Kidney epithelial cell (primary cell): ENCODE measurements at places on chromosomes 1 and 21.
A peak's percentile ranks its signal among the peaks of the same experiment; 100 is the strongest.

DNA sequence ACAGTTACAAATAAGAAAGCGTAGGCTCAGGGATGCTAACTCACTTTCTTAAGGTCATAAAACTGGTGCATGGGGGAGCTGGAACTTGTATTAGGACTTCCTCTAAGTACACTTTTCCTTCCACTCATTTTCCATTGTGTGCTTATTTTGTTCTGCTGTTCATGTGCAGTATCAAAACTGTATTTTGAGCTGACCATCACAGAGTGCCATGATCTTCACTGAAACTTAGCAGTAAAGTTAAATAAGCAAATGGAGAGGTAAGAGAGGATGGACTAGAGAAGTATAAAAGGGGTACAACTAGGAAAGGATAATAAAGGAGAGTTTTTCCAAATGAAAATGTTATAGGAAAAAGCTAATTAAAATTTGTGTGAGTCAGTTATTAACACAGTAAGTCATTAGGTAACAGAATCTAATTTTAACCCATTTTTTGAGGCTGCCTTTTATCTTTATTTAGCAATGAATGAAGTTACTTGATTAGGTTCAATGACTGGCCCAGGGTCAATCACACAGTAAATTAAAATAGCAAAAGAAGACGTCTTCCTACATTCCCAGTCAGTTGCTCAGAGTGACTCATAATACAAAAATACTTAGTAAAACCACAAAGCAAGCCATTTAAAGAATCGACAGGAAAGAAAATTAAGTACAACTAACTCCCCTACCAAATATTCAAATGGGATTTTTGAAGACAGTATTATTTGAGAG, 165.8 kb upstream of the C1orf105 start:
- peak; percentile 96 for DNase-seq

DNA sequence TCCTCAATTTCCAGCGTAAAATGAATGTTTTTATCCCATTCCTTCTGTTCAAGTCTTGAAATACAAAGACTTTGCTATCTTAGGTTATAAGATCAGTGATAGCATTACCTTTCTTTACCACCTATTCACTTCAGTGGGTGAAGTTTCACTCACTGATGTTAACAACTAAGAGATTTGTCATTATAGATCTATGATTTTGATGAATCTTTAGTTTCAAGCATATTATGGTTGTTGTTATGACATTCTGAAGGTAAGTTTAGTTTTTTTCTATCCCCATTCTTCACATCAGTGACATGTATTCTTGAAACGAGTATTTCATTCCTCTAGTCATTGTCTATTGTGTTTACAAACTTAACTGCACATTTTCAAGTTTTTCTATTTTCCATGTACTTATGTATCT, 182.5 kb downstream of the ATP6V1G3 start:
- DNase-seq = no peak

- no peak for DNase-seq
These were observed 123.4 kb upstream of the KCNK1 start for GRCh38 chr1:233490488-233490887.

DNA sequence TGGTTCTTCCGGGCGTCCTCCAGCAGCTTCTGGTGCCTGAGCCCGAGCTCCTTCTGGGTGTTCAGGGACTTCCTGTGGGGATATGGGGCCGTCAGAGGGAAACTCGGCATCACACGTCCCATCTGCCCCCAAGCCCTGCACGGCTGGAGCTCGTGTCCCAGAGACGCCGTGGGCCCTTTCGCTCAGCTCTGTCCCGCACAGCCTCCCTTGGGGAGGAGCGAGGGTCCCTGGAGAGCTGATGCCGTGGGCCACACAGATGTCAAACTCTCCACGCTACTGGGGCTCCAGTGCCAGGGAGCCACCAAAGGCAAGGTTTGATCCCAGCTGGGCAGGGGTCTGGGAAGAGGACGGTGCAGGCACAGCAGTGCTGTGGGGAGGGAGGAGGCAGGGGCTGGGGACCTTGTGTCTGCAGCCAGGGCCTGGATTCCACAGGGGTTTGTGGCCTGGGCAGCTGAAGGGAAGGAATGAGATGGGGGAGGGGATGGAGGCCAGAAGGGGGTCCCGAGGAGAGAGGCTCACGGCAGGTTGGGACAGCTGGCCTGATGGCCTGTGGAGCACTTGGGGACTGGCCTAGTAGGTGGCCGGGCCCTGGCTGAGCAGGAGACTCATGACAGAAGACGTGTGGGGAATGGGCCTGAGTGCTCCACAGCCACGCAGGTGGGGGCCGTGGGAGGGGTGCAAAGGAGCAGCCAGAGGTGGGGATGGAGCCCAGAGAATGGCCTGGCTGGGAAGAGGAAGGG, 30.4 kb downstream of the CFAP74 start:
- no peak for DNase-seq

- DNase-seq = no peak
These were observed 103.7 kb upstream of the NFIA start for GRCh38 chr1:60978421-60979357.

GRCh38 chr1:184545601-184546000, 158.8 kb downstream of the C1orf21 start:
- no peak for DNase-seq

DNA sequence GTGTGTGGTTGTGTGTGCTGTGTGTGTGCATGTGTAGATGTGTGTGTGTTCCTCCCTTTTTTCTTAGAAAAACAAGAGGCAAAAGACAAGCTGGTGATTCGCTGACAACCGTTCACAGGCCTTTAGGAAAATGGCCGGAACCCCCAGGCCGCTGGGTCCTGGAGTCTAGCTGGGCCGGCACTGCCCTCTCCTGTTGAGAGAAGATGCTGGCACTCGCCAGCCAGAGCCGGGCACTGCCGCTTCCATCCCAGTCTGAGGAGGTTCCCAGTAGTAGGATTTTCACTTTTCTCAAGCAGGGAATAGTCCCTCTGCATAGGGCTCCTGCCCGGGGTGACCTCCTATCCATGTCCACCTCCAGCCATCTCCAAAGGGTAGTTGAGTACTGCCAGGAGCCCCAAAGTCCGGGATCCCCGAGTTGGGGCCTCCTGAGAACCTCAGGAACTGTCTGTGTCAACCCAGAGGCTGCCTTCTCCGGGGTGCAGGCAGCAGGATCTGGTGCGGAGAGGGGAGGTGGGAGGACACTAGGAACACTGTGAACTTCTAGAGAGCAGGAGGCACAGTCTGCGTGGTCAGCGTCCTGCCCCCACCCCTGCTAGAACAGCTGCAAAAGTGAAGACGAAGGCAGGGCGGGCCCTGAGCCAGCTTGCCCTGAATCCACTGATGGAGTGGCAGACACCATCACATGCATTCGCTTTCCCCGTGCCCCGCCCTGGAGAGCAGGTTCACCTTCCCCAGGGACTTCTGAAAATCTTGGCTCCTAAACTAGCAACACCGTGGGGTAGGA, 44.1 kb upstream of the ARHGEF16 start:
- DNase-seq = no peak

GRCh38 chr1:9253453-9254105, 19.0 kb downstream of the H6PD start:
- DNase-seq = no peak

DNA sequence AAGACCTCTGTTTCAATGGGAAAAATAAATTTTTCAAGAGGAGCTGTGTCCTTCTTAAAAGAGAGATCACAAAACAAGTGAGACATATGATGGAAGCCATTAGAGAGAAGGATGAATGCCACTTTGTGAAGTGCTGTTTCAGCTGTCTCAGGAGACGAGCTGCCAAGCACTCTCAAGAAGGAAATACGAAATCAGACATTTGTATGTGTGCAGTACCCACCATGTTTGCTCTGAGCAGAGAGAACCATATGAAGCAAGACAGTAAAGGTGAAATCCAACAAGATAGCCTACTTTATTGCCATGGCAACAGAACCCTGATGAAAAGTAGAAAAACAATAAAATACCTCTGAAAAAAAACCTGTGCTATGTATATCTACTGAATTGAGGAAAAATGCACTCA, 168.1 kb downstream of the AMY1C start:
- no peak for DNase-seq

DNA sequence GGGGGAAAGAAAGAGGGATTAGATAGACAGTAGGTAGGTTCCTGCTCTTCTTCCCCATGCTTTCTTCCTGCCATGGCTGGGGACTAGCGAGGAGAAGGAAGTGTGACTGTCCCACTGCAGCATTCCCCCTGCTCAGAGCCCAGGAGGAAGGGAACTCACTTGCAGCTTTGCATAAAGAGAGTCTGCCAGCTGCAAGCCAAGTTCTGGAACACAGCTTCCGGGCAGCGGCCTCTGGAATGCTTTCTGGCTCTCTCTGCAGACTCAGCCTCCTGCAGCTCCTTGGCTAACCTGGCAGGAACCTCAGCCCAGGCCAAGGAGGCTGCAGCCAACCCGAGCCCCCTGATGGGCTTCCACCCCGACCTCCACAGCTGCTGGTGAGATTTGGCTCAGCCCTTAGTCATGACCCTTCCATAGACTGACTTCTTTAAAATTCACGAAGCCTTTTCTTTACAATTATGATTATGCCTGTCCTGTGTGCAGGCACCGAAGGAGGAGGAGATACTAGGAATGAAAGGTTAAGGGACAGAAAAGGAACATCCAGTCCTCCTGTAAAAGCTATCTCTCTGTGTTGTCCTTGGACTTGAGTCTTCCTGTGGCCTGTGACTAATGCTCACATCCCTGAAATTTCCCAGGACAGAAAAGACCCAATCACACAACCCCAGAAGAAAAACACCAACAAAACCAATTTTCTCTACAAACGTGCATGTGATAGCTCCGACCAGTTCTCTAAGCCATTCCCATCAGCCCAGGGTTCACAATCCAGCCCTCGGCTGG, 108.2 kb upstream of the OLIG2 start:
- no peak for DNase-seq

DNA sequence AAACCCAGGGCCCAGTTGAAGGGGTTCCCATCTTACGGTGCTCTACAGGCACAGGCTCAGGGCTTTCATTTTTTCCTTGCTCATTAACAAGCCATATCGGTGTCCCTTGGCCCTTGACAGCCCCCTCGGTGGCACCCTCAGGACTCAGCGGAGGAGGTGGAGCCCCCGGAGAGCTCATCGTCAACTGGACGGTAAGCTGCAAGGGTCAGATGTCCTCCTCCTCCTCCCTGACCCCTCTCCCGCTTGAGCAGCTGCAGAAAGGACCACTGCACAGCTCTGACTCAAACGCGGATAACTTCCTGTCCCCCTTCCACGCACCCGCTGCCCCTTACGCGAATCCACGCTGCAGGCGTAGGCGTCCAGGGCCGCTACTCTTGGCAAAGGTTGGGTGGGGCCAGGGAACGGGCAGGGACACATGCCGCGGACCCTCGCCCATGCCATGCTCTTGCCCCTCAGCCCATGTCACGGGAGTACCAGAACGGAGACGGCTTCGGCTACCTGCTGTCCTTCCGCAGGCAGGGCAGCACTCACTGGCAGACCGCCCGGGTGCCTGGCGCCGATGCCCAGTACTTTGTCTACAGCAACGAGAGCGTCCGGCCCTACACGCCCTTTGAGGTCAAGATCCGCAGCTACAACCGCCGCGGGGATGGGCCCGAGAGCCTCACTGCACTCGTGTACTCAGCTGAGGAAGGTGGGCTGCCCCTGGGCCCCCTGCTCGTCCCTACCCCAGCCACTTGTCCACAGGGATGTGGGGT, 14.7 kb downstream of the TMEM81 start:
- no peak for DNase-seq

- DNase-seq = no peak
These were observed 27.5 kb downstream of the HLX start for GRCh38 chr1:220906561-220907334.

GRCh38 chr1:243594455-243594854, 255.6 kb downstream of the AKT3 start:
- DNase-seq = no peak

- DNase-seq = no peak
These were observed 12.1 kb downstream of the ATP5PF start for GRCh38 chr21:25722631-25723030.

DNA sequence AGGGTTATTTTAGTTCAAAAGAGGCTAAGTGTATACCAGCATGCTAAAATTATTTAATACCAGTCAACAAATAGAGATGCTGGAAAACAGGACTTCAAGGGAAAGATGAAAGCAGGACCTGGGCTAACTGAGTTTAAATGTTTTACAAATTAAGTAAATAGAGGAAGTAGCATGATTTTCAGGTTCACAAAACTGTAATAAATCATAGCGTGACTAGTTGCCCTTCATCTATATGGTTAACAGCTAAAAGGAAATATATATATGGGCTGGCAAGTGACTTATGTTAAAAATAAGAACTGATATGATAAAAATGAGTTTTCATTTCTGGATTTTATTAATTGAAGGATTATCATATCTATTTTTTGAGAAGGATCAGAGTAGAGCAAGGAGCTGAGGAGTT, 25.6 kb downstream of the DPYD start:
- DNase-seq = no peak

- no peak for DNase-seq
These were observed 539.2 kb upstream of the OLFM3 start for GRCh38 chr1:102535829-102536505.

GRCh38 chr1:241503444-241503843, 16.1 kb downstream of the FH start:
- DNase-seq = no peak

GRCh38 chr21:17658931-17659330, 46.2 kb upstream of the BTG3 start:
- DNase-seq = no peak

GRCh38 chr1:6688001-6688400, 13.6 kb downstream of the DNAJC11 start:
- no peak for DNase-seq

DNA sequence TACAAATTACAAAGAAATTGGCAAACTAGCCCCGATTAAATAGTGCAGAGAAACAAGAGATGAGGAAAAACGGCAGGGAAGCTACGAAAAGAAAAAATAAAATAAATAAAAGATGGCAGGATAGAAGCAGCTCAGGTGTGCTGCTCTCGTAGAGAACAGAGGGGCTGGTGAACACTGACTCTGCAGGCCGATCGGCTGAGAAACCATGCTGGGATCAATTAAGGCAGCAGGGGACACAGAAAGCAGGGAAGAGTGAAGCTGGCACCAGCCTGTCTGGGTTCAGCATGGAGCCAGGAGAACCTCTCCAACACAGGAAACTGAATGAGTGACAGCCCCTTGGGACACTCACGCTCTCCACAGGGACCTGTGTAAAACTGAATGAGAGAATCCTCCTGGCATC, 39.5 kb upstream of the TMPRSS15 start:
- no peak for DNase-seq

- no peak for DNase-seq
These were observed 154.8 kb upstream of the GRIK3 start for GRCh38 chr1:37189111-37189510.

- DNase-seq = peak; percentile 14
These were observed 315.4 kb downstream of the LMO4 start for GRCh38 chr1:87644033-87644578.

- DNase-seq = no peak
These were observed 303.7 kb upstream of the PLD5 start for GRCh38 chr1:242828199-242828598.

GRCh38 chr1:81670286-81670685, 130.4 kb upstream of the ADGRL2 start:
- DNase-seq = peak; percentile 84

- DNase-seq = no peak
These were observed 33.2 kb upstream of the FAM163A start for GRCh38 chr1:179709841-179710329.

- no peak for DNase-seq
These were observed 20.3 kb upstream of the CSF1 start for GRCh38 chr1:109890115-109890953.

- no peak for DNase-seq
These were observed 419.9 kb downstream of the PTPRU start for GRCh38 chr1:29655945-29656850.

- DNase-seq = no peak
These were observed 166.7 kb downstream of the SIPA1L2 start for GRCh38 chr1:232463225-232463624.

- no peak for DNase-seq
These were observed 120.3 kb downstream of the ZBTB18 start for GRCh38 chr1:244171241-244171985.

- DNase-seq = no peak
These were observed 18.8 kb upstream of the COP1 start for GRCh38 chr1:176225911-176226310.
